GM23248 (cell line): ENCODE measurements at places on chromosomes 1 and 21.
A peak's percentile ranks its signal among the peaks of the same experiment; 100 is the strongest.

- H3K27ac ChIP-seq = no peak overlapping the region
- H3K27me3 ChIP-seq = no peaks in the 10 kb centered on the region
- H3K4me3 ChIP-seq = no peak overlapping the region
- H3K4me1 ChIP-seq = peaks cover 13% of the 10 kb centered on the region
Observed at GRCh38 chr1:12472798-12473551, 145.0 kb downstream of the DHRS3 start.

GRCh38 chr1:229280037-229280828 lies 9.3 kb downstream of the RAB4A start:
- no peaks in the 10 kb centered on the region for H3K27me3 ChIP-seq
- H3K36me3 ChIP-seq = no peaks in the 10 kb centered on the region
- DNase-seq = no peak
- no peak overlapping the region for H3K27ac ChIP-seq
- peaks cover 8% of the 10 kb centered on the region; the same call in 1 of the 2 replicates for H3K4me1 ChIP-seq

DNA sequence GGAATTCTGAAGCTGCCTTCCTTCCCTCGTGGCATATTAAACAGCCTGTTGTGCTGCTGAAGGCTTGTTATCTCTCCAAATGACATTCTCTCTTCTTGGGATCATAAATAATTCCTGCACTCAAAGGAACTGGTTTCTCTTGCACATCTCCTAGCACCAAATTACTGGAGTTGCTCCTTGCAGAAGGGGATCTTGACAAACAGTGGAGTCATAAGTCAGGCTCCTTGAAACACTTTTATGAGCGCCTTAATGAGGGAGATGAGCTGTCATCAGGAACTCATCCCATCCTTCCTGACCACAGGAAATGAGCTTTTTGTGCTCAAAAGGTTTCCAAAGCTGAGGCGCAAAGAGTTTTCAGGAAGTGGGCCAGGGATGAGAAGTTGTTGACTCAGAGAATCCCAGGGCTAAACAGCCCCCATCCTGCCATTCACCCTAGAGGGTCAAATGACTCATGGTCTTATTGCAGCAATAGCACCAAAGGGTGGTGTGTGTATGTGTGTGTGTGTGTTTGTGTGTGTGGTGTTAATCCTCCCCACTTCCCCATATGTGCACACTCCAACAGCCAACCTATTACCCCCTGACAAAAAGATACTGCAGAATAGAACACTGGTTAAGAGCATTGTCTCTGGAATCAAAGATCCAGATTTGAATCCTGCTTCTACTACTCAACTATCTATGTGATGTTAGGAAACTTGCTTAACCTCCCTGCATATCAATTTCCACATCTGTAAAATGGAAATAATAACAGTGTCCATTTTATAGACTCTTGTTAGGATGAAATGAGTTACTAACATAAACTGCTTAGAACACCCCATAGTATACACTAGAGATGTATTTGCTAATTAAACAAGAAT lies 2.8 kb upstream of the PHC2 start:
- DNase-seq = peak; percentile 98
- peaks cover 47% of the 10 kb centered on the region for H3K4me1 ChIP-seq
- H3K27ac ChIP-seq = peak overlapping the region; percentile 65
- no peaks in the 10 kb centered on the region for H3K27me3 ChIP-seq

- H3K27ac ChIP-seq = no peak overlapping the region
- H3K4me1 ChIP-seq = peaks cover 34% of the 10 kb centered on the region
- H3K27me3 ChIP-seq = no peaks in the 10 kb centered on the region
- no peak overlapping the region for H3K4me3 ChIP-seq
Observed at GRCh38 chr1:27522432-27523336, 32.7 kb upstream of the WASF2 start.

DNA sequence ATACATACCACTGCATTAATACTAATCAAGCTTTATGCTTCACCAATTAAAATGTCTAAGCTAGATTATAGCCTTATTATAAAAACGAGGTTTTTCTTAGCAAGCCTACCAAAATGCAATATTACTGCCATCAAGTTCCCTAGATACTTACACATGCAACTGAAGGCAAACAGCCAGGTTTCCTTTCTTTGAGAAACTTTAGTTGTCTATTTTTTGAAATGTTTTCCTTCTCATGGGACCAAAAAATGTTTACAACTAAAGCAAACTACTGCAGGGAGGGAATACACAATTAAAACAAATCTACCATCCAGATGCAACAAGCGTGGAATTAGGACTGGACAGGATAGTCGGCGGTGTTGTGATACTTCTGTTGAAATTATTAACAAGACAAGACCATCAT lies 1.3 kb downstream of the ZNF644 start:
- peak overlapping the region; percentile 97 for H3K27ac ChIP-seq
- DNase-seq = peak; percentile 48
- peak overlapping the region; percentile 87 for H3K4me3 ChIP-seq
- H3K4me1 ChIP-seq = peaks cover 41% of the 10 kb centered on the region
- H3K27me3 ChIP-seq = no peaks in the 10 kb centered on the region
- no peaks in the 10 kb centered on the region; the same call in 1 of the 2 replicates for H3K36me3 ChIP-seq

GRCh38 chr1:215672482-215672881 lies 105.4 kb downstream of the KCTD3 start:
- peaks cover 17% of the 10 kb centered on the region for H3K27me3 ChIP-seq
- no peak overlapping the region for H3K27ac ChIP-seq
- no peak overlapping the region for H3K4me3 ChIP-seq
- no peaks in the 10 kb centered on the region for H3K36me3 ChIP-seq
- no peaks in the 10 kb centered on the region for H3K4me1 ChIP-seq

DNA sequence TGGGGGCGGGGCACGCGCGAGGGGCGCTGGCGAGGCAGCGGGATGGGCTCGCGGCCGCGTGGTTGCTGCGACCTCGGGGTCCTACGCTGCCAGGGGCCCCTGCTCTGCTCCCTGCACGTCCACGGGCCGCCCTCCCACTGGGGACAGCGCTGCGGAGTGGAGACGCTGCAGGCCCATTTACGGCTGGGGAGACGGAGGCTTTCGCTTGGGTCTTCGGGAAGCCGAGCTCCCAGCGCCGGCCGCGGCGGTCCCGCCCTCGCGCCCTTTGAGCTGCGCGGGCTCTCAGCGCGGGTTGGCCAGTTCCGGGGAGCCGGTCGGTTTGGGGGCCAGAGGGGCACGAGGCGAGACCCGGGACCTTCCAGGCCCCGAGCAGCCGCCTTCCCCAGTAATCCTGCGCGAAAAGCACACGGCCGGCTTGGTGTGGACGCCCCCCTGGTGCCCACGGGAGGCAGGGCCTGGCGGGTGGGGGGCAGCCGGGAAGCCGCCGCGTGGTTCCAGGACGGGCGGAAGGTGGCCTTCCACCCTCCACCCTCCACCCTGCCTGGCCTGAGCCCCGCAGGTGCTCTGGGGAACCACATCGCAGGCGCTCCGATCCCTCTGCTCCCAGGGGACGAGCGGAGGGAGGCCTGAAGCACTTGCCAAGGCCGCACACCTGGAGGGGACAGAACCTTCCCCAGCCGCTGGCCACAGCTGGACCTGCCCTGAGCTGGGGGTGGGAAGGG lies 570 bp upstream of the PEX10 start:
- H3K4me1 ChIP-seq = no peaks in the 10 kb centered on the region
- peak overlapping the region; percentile 91 for H3K4me3 ChIP-seq
- no peak overlapping the region for H3K27ac ChIP-seq
- H3K36me3 ChIP-seq = no peaks in the 10 kb centered on the region
- H3K27me3 ChIP-seq = no peaks in the 10 kb centered on the region
- DNase-seq = peak; percentile 78

DNA sequence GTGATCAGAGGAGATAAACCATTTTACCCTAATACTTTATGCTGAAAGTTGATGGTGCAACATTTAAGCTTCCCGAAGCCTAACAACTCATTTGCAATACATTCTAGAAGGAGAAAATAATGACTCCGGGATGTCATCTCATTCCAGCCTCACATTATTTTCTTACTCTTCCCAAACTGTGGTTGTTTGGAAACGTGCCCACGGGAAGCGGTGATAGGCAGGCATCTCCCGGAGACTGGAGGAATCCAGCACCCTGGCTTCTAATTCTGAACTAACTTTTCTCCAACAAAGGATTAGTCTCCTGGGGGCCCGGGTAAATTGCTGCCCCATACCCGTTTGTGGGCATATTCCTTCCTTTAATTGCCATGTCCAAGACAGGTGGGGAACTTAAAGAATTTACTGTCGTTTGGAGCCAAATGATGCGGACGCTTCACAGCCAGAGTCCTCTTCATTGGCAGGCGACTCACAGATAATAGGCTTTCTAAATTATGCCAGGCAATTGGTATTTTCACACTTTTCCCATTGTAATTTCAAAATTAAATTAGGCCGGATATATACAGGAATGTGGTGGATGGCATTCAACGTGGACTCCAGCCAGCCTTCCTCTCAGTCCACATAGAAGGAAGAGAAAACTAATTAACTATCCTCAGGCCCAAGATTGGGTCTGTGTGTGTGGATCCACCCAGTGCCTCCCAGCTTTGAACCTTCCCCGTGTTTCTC lies 278.1 kb downstream of the AJAP1 start:
- H3K27me3 ChIP-seq = no peaks in the 10 kb centered on the region
- no peaks in the 10 kb centered on the region for H3K4me1 ChIP-seq
- no peak overlapping the region for H3K27ac ChIP-seq
- H3K4me3 ChIP-seq = no peak overlapping the region

DNA sequence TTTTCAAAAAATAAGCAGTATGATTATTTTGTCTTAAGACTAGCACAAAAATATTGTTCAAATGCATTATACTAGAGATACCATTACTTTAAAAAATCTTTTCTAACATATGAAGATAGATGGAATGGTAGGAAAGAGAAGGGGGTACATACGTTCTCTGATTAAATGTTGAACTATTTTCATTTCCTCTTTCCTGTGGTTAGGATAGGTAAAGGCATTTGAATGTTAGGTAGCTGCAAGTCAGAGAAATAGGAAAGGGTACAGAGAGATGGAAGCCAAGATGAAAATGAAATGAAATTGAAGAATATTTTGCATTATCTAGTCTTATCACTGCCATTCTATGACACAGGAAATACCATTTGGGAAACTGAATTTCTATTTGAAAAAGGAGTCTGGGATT lies 28.3 kb downstream of the TLCD4 start:
- no peaks in the 10 kb centered on the region for H3K27me3 ChIP-seq
- no peak for DNase-seq
- H3K27ac ChIP-seq = no peak overlapping the region

DNA sequence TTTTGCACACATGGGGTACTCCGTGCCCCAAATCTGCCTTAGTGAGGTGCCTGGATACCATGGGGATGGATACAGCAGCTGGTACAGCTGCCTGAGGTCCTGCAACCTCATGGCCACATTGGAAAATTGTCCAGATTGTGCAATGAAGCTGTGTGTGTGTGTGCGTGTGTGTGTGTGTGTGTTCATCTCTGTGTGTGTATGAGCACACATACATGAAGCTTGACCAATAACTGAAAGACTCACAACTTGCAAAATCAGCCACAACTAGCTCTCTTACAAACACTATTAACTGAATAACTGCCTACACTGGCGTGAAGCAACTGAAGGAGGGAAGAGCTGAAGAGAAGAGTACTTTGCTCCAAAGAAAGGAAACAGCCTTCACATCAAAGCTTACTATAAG lies 78.1 kb downstream of the ERG start:
- DNase-seq = no peak
- H3K4me3 ChIP-seq = no peak overlapping the region
- H3K27me3 ChIP-seq = no peaks in the 10 kb centered on the region
- no peak overlapping the region for H3K27ac ChIP-seq

GRCh38 chr1:153415850-153416570 lies at the start of gene S100A7A:
TSS of gene S100A7A (plus strand) at chr1:153416520. CDS start at chr1:153418083, 1,563 bp downstream.
- no peak for DNase-seq
- no peaks in the 10 kb centered on the region for H3K4me1 ChIP-seq
- no peaks in the 10 kb centered on the region for H3K36me3 ChIP-seq
- H3K27ac ChIP-seq = no peak within 1 kb of the TSS

DNA sequence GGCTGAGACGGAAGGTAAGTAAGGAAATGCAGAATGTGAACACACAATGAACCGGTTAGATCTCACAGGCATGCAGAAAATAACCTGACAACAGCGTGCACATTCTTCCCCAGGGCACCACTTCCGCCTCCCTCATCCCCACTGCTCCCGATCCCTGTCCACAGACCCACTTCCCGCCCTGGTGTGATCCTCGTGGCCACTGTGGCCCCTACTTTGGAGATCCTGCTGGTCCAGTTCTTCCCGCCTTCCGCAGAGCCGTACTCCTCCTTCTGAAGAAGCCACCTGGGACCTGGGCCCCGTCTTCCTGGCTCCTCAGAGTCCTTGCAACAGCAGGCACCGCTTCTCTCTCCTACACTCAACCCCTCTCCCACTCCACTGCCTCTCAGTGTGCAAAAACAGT lies 1.4 kb upstream of the GSTM4 start:
- 0 out of 2 replicates have a peak, but pooled peaks cover 8% of the 10 kb centered on the region for H3K4me1 ChIP-seq
- H3K4me3 ChIP-seq = no peak overlapping the region
- peaks cover 15% of the 10 kb centered on the region; the same call in 1 of the 2 replicates for H3K27me3 ChIP-seq

GRCh38 chr1:150808846-150809245 lies 786 bp upstream of the CTSK start:
- peaks cover 22% of the 10 kb centered on the region for H3K36me3 ChIP-seq
- H3K27ac ChIP-seq = peak overlapping the region; percentile 72
- peak overlapping the region; percentile 72 for H3K4me3 ChIP-seq
- H3K4me1 ChIP-seq = peaks cover 42% of the 10 kb centered on the region
- H3K27me3 ChIP-seq = no peaks in the 10 kb centered on the region

GRCh38 chr1:50156241-50157010 lies 47.7 kb downstream of the ELAVL4 start:
- no peak overlapping the region for H3K27ac ChIP-seq
- no peaks in the 10 kb centered on the region for H3K36me3 ChIP-seq
- H3K27me3 ChIP-seq = 0 out of 2 replicates have a peak, but pooled peaks cover 3% of the 10 kb centered on the region
- no peaks in the 10 kb centered on the region for H3K4me1 ChIP-seq

- peak; percentile 61 for DNase-seq
- peaks cover 64% of the 10 kb centered on the region for H3K4me1 ChIP-seq
- H3K27ac ChIP-seq = peak within 1 kb of the TSS; percentile 58
- peak within 1 kb of the TSS; percentile 65 for H3K4me3 ChIP-seq
- H3K36me3 ChIP-seq = no peaks in the 10 kb centered on the region
- no peaks in the 10 kb centered on the region for H3K27me3 ChIP-seq
Observed at GRCh38 chr1:26021647-26022403, at the start of gene EXTL1. TSS of gene EXTL1 (plus strand) at chr1:26021775. CDS start at chr1:26022647, 872 bp downstream.

DNA sequence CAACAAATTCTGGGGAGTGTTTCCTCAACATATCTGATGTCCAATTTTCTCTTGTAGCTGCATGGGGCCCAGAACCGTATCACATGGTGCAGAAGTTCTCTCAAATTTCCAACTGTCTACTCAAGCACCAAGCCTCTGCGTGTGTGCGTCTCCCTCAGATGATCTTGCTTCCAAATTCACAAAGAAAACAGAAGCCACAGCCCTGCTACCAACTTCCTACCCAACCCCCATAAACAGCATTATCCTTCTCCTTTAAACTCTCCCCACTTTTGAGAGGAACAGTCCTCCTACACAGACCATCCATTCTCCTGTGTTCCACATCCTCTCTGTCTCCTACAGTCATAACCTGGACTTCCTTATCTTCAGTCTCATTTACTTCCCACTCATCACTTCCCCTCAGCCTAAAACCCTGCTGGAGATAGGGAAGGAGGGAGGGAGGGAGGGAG lies 354.1 kb downstream of the SMYD3 start:
- DNase-seq = no peak
- no peaks in the 10 kb centered on the region for H3K36me3 ChIP-seq
- H3K27ac ChIP-seq = no peak overlapping the region

GRCh38 chr1:27132624-27133023 lies 22.3 kb downstream of the SLC9A1 start:
- no peaks in the 10 kb centered on the region for H3K36me3 ChIP-seq
- peaks cover 8% of the 10 kb centered on the region for H3K4me1 ChIP-seq
- no peak overlapping the region for H3K4me3 ChIP-seq
- no peak for DNase-seq
- no peak overlapping the region for H3K27ac ChIP-seq

- H3K27ac ChIP-seq = no peak overlapping the region
- no peaks in the 10 kb centered on the region for H3K27me3 ChIP-seq
- peak; percentile 28 for DNase-seq
- H3K36me3 ChIP-seq = no peaks in the 10 kb centered on the region
- H3K4me1 ChIP-seq = no peaks in the 10 kb centered on the region
Observed at GRCh38 chr1:212110617-212111016, 75.1 kb downstream of the DTL start.
